ENCODE measurements at places on chromosomes 1 and 21.
A peak's percentile ranks its signal among the peaks of the same experiment; 100 is the strongest.

GRCh38 chr1:171506525-171507304 lies 21.4 kb downstream of the PRRC2C start:
- no peak for DNase-seq

GRCh38 chr1:226629210-226629895 lies 80.8 kb downstream of the STUM start:
- DNase-seq = no peak

- DNase-seq = no peak
These were observed 277.2 kb upstream of the VAMP3 start for GRCh38 chr1:7493711-7494454.

- DNase-seq = no peak
These were observed 18.7 kb upstream of the F5 start for GRCh38 chr1:169604781-169605560.

- peak; percentile 44 for DNase-seq
These were observed 89.0 kb upstream of the PPM1J start for GRCh38 chr1:112803906-112804762.

- peak; percentile 40 for DNase-seq
These were observed 2.7 kb downstream of the IL10RB start for GRCh38 chr21:33268737-33269441.

DNA sequence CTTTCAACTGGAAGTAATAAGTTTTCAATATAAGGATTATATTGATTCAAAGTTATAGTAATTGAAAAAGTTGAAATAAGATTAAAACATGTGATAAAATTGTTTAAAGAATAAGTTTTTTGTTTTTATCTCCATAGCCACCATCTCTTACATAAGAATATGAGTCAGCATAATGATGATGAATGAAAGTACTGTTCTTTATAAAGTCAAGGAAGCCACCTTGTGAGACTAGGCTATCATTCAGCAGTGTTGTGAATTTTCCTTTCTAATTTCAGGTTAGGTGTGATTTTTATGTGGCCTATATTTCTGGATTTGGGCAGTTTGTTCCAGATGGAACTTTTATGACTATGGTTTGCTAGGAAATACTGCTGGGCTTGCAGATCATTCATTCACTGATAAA lies 22.4 kb upstream of the ASB17 start:
- DNase-seq = no peak

DNA sequence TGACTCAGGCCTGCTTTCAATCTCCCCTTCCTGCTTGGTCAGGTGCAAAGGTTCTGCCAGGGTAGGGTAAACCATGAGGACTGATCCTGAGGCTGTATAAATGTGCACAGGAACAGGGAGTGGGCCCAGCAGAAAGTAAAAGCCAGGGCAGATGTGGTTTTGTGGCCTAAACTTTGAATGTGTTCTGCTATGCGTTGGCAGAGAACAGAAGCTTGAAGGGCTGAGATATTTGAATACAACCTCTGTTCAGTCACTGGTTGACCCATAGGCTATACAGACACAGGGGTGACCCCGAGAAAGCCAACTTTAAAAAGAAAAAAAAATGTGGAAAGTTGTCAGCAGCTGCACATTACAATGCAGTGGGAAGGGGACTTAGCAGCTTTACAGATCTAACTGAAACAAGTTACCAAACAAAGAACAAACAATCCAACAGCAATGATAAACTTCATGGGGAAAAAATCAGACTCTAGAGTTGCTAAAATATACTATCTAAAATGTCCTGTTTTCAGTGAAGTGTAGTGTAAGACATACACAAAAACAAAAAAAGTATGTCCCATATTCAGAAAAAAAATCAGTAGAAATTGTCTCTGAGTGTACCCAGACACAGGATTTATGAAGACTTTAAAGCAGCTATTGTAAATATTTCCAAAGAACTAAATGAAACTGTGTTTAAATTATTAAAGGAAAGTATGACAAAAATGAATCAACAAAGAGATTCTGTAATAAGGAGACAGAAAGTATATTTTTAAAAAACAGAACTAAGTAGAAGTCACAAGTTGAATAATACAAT lies 216.1 kb downstream of the RPS6KC1 start:
- no peak for DNase-seq

GRCh38 chr1:43557744-43558245 lies 27.1 kb downstream of the PTPRF start:
- no peak for DNase-seq

DNA sequence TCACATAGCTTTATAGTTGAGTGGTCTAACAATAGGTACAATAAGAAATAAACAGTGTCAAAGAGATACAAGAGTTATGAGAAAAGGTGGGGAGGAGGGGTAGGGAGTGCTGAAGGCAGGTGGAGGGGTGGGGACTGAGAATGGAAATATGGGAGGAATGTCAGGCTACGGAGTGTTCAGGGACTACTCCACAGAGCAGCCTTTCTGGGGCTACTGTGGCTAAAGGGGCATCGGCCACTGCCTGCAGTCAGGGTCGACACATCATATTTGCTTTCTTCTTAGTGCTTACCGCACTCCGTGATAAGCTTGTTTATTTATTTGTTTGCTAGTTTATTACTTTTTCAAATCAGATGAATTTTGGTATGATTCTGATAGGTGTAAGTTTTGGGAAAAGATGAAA lies 34.4 kb upstream of the CRNN start:
- no peak for DNase-seq

- DNase-seq = no peak
These were observed 237.8 kb downstream of the LTN1 start for GRCh38 chr21:28754862-28755261.

DNA sequence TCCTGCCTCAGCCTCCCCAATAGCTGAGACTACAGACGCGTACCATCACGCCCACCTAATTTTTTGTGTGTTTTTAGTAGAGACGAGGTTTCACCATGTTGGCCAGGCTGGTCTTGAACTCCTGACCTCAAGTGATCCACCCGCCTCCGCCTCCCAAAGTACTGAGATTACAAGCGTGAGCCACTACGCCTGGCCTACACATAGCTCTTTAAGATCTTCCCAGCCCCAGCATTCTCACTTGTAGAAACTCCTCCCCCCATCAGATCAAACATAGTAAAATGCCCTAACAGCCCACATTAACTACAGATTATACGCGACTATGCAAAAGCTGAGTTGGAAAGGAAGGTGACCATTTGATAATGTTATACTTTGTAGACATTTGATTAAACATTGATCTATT lies 634.8 kb downstream of the MATN1 start:
- DNase-seq = no peak

DNA sequence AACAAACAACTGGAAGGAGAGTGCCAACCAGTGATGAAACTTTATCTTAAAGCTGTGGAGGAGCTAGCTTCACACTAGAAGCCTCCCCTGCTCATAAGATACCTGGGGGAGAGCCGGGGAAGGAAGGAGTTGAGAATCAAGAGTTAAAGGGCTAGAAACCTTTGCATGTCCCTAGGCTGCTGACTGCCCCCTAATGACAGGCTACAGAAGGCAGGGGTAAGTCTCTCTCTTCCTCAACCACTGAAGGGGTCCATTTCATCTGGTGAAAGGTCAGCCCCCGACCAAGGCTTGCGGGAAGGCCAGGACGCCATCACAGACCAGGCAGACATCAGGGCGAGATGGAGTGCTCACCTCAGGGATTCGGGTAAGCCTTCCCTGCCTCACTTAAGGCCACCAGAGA lies 65.6 kb upstream of the GRHL3 start:
- no peak for DNase-seq

GRCh38 chr1:222790115-222790514 lies 24.7 kb upstream of the DISP1 start:
- DNase-seq = no peak

DNA sequence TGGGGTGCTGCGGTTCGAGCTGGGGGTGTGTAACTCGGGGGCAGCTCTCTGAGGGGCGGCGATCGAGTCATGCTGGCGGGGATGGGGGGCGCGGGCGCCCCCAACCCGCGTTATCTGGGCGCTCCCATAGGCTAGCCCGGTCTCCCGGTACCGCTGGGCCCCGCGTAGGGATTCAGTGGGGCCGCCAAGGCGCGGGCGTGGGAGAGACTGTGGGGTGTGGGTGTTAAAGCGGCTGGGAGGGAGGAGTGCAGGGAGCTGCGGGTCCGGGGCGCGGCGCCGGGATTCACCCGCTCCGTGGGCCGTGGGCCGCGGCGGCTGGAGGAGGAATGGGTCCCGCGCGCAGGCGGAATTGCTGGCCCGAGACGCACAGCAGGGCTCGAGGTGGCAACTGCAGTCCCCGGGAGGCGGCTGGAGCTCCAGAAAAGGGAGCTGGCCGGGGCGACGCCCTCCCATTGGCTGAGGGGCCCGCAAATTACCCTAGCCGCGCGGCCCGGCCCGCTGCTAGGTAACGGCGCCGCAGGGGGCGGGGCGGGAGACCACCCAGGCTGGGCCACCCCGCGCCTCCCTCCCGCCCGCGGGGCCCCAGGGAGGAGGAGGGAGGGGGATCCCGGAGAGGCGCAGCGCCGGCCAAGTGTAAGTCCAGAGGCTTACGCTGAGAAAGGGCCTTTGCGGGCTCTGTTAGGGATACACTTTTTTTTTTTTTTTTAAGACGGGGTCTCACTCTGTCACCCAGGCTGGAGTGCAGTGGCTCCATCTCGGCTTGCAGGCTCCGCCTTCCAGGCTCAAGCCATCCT lies at the start of gene PTCH2:
Gene PTCH2 (minus strand): TSS at position 392 of the 794 bp plus-strand sequence. CDS start 321 bp downstream, at position 71.
- peak; percentile 62 for DNase-seq

GRCh38 chr1:107514841-107515240 lies 374.0 kb downstream of the NTNG1 start:
- no peak for DNase-seq

- DNase-seq = no peak
These were observed 113.5 kb downstream of the XCL2 start for GRCh38 chr1:168430321-168430720.

GRCh38 chr1:64543831-64544230 lies 73.9 kb downstream of the CACHD1 start:
- no peak for DNase-seq

- no peak for DNase-seq
These were observed 12.9 kb downstream of the PTAFR start for GRCh38 chr1:28163496-28164161.

DNA sequence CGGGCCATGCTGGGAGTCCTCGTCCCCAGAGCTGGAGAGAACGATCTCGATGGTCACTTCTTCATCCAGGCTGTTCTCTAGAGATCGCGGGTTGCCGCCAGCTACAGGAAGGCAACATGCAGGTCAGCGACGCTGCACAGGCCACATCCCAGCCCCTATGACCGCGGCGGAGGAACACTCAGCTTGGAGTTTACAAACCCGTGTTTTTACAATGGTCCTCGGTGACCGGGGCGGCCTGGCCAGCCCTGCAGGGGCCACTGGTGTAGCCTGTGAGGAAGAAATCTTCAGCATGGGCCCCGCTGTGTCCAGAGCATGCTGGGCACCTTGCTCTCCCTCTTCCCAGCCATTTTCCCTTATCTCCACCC lies 30.5 kb downstream of the ZNF496 start:
- no peak for DNase-seq

- no peak for DNase-seq
These were observed 42.4 kb downstream of the DHCR24 start for GRCh38 chr1:54844564-54844963.

DNA sequence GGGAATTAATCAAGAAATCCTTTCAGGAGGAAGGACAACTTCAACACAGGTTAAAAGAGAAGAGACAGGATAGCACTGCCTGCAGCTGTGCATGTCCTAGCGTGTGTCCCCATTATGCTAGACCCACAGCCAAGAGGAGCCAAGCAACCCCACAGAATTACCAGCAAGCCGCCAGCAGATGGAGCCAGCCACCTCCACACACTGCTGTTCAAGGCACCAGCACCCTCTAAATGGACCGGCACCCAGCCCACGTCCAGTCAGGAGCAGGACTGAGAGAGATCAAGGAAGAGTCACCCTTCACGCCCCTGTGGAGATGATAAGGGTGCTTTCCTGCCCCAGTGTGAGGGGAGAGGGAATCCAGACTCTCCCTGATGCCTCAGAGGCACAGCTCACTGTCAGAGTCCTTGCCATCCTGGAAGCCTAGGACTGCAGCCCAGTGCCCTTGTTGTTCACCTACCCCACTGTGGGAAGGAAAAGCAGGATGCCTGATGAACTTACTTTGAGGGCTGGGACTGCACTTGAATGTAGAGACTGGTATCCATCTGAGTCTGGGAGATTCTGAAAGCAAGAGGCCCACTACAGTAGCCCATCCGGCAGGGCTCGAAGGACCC lies 37.1 kb upstream of the CTTNBP2NL start:
- peak; percentile 20 for DNase-seq

DNA sequence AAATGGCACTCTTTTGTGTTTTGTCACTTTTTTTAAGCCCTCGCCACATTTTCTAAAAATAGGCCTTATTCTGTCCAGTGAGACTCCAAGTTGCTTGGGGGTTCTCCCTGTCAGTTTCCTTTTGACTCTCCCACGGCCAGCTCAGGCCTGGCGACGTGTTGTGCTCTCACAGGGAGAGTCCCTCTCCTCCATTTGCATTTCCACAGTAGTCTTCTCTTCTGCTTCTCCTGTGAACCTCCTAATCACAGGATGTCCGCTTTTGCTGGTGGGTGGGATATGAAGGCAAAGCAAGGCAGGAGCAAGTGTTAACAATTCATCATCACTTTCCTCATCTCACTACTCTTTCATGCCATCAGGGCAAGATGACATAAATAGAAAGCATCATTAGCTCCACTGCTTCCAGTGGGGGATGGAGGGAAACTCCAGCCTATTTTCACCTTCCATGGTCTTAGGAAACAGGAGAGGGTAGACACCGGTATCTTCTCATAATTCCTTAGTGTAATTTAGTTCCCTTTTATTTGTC lies 99.8 kb downstream of the INTS7 start:
- DNase-seq = peak; percentile 48

DNA sequence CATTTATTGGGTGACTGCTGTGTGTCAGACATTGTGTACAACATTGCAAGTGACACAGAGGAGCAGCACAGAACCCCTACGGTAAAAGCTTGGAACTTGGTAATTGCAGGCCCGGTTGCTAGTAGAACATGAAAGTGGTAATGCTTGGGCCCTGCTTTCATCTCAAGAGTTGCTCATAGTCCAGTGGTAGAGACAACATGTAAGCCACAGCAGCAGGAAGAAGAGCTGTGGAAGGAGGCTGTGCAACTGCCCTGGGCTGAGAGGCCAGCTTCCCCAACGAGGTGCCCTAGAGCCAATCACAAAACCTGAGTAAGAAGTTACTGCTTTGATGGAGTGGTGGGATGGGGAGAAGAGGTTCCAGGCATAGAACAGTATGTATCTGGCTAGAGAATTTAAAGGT lies 18.4 kb downstream of the CNIH4 start:
- DNase-seq = no peak

GRCh38 chr1:63276624-63277023 lies 45.7 kb upstream of the FOXD3 start:
- no peak for DNase-seq

GRCh38 chr1:89820422-89821321 lies at the start of gene LRRC8D:
Gene LRRC8D (plus strand): TSS chr1:89821032. CDS start chr1:89933069, 112,037 bp downstream.
- peak; percentile 72 for DNase-seq

DNA sequence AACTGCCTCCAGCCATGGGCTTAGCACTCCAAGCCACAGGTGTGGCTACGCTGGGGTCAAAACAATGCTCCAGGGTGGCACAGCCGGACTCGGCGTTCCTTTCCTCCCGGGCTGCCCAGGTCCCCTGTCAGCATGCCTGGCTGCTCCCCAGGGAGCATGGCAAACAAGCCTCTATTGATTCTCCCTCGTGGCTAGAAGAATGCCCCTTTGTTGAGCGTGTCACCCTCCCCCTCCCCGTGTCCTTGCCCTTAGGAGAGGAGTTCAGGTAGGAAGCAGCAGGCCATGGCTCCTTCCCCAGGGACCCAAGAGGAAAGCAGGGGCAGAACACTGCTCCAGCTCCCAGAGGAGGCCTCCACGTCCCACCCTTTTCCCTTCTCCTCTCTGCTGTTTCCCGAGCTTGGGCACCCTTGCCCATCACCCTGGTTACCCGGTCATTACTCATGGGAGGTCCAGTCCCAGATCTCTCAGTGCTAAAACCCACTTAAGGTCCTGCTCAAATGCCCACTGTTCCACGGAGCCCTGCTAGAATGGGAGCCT lies 57.4 kb upstream of the CITED4 start:
- no peak for DNase-seq
